ENCODE measurements at places on chromosomes 1 and 21.
A peak's percentile ranks its signal among the peaks of the same experiment; 100 is the strongest.

DNA sequence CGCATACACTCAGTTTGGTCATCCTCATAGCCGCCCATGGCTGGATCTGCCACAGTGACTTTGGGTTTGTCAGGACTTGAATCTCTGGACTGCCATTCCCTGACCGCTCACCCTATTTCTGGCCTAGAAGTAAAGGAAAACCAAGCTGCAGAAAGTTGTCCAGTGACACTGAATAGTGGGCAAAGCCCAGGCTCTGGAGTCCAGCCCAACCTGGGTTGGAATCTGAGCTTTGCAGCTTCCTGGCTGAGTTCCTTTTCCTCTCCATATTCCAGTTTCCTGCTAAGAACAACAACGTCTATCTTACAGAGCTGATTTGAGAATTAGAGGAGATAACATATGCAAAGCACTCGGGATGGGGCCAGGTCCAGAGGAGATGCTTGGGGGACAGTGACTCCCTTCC lies 15.6 kb upstream of the EIF4G3 start:
- DNase-seq = no peak

DNA sequence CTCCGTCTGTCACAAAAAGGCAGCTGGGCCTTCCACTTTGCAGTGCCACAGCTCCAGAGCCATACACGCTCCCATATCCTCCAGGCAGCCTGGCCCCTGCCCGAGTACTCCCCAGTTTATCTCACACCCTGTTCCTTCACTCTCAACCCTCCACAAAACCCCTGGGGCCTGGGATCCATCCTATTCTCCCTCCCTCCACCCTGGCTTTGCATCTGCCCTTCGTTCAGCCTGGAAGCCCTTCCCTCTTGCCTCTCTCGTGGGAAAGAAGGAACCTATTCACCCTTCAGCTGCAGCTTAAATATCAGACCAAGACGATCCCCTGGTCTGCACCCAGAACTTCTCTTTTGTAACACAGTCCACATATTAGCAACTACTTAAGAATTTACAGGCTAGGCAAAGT lies 56.7 kb downstream of the CAMK2N1 start:
- no peak for DNase-seq

- DNase-seq = no peak
Observed at GRCh38 chr1:4214826-4215225, 314.8 kb upstream of the C1orf174 start.

- no peak for DNase-seq
Observed at GRCh38 chr1:208562151-208562960, 318.2 kb upstream of the PLXNA2 start.

DNA sequence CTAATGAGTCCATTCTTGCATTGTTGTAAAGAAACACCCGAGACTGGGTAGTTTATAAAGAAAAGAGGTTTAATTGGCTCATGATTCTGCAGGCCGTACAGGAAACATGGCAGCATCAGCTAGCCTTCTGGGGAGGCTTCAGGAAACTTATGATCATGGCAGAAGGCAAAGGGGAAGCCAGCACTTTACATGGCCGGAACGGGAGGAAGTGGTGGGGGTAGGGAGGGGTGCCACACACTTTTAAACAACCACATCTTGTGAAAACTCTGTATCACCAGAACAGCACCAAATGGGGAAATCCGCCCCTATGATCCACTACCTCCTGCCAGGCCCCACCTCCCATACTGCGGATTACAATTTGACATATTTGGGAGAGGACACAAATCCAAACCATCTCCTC lies 43.9 kb downstream of the NOS1AP start:
- no peak for DNase-seq

DNA sequence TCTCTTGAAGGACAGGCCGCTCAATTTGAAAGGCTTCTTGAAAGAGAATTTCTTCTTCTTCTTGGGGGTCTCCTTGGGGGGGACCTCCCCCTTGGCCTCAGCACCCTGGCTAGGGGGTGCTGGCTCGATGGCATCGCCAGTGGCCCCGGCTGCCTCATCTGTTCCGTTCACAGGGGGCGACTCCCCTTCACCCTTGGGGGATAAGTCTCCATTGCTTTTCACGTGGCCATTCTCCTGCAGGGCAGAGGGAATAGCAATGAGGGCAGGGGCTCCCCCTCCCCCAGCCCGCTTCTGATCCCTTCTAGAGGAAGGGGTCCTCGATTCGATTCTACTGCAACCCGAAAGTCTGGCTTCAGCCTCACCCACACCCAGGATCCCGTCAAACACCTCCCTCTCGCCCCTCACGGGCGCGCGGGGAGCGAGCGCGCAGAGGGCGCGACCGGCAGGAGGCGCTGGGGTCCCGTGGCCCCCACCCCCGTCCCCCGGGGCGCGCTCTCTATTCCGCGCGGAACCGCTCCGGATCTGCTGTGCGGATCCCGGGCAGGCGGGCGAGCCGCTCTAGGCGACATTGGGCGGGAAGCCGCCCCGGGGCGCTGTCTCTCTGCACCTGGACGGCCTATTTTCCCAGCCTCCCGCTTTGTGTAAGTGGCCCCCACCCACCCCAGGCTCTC lies 1.0 kb downstream of the MARCKSL1 start:
- DNase-seq = peak; percentile 55

- DNase-seq = no peak
Observed at GRCh38 chr1:59755069-59755685, 59.6 kb upstream of the HOOK1 start.

GRCh38 chr1:50522691-50523342 lies 99.6 kb upstream of the DMRTA2 start:
- no peak for DNase-seq

DNA sequence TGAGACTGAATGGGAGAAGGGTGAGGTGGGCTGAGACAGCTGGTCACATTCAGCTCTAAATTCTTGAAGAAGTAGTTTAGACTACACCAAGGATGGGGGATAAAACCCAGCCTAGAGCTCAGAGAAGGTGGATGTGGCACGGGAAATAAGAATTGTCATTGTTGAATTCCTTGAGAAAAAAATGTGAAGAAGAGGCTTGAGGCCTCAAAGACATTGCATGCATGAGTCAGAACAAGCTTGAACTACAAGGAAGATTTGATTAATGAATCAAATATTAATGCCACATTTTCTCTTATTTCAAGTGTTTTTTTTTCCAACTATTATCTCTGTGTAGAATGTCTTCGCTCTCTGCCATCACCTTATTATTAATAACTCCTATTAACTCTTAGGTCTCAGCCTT lies 58.9 kb downstream of the MAP3K7CL start:
- no peak for DNase-seq

- no peak for DNase-seq
Observed at GRCh38 chr1:39230261-39231190, 26.0 kb downstream of the MACF1 start.

DNA sequence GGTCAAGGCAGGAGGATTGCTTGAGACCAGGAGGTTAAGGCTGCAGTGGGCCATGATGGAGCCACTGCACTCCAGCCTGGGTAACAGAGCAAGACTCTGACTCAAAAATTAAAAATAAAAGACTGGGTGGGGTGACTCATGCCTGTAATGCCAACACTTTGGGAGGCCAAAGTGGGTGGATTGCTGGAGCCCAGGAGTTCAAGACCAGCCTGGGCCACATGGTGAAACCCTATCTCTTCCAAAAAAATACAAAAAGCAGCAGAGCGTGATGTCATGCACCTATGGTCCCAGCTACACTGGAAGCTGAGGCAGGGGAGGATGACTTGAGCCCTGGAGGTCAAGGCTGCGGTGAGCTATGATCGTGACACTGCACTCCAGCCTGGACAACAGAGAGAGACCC lies 44.4 kb upstream of the COX20 start:
- DNase-seq = no peak

DNA sequence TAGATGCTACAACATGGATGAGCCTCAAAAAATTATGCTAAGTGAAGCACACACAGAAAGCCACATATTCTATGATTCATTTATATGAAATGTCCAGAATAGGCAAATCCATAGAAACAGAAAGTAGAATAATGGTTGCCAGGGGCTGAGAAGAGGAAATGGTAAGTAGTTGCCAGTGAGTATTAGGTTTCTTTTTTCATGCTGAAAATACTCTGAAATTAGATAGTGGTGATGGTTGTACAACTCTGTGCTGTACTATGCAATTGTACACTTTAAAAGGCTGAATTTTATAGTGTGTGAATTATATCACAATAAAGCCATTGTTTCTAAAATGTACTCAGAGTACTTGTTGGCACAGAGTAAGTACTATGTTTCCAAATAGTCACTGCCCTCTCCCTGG lies 15.5 kb upstream of the GFI1 start:
- no peak for DNase-seq

DNA sequence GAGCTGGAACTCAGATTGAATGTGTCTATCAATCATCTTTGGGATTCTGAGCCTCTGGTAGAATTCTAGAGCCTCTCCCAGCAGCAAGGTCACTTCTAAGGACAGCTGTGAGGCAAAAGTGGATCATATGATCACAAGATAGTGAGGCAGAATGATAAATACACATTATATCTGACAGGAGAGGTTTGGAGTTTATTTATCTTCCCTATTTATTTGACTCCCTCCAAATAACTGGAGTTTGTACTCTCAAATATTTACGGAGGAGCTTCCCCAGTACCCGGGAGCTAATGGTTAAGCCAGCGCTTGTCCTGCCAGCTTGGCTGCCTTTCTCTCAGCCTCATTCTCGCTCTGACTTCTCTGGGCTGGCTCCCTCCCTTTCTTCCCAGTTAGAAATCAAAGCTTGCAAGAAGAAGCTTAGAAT lies 2.3 kb downstream of the HMGCS2 start:
- peak; percentile 26 for DNase-seq
